ENCODE measurements at places on chromosomes 13 and 19.

DNA sequence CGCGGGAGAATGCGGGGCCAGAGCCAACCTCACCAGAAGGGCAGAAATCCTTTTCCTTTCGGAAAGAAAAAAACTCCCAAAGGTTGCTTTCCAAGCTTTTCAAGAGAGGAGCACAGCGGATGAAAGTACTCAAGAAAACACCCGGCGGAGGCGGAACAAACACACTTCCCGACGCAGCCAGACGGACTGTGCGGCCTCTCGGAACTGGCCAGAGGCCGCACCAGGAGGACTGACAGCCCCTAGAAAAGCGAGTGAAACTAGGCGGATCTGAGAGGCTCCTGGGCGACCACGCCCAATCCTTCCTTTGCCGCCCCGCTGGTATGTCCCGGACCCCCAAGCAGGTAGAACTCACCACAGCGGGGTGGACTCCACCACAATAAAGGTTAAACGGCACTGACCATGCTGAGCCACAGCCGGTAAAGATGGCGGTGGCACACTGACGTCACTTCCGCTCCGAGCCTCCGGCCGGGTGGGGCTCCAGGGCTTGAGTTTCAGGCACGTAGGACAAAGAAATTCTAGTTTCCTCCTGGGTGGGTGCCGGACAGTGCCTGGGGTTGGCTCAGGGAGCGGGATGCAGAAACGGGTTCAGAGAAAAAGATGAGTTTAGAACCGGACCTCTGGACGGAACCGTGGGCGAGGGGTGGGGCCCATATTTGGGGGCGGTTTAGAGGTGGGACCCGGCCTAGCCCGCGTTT is at the start of gene ZNF562:
ZNF562 (minus strand) TSS at position 438 of the 695 bp plus-strand sequence. CDS start 14,356 bp downstream, outside the sequence.
- ATAC-seq = peak; percentile 96

DNA sequence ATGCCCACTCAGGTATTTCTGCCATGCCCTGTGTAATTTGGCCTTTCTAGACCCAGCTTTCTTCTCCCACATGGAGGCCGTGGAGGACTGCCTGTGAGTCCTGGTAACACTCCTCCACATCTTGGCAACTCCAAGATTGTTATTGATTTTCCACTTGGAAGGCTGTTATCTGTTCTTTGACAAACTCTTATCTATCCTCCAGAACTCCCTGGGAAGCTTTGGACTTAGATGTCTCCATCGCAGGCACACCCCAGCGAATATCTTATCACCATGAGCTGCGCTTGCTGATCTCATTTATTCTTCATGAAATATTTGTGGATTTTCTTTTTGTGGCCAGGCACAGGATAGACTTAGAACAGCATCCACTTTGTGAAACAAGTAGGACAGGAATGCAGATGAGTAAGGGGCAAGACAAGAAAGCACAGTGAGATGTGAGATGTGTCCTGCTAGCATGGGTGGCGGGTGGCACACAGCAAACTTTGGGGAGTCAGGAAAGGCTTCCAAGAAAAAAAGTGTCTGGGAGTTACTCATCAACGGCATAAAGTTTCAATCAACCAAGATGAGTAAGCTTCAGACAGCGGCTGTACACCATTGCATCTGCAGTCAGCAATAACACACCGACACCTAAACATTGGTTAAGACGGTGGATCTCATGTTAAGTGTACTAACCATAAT is 84.5 kb upstream of the IRS2 start:
- ATAC-seq = no peak

DNA sequence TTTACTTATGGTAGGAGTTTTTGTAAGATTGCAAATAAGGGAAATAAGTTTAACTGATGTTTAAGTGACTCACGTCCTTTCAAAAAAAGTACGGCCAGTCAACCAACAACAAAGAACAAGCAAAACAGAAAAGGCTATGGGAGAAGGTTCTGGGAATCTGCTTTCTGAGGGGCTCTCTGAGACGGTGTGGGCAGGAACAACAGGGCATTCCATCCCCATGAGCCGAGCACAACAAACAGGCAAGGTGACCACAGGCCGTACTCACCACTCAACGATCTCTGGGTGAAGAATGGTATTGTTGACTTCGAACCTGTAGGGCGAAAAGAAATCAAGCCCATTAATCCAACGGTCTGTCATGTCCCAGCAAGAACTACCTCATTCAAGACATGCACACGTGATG is 43.8 kb downstream of the PEPD start:
- ATAC-seq = no peak

- no peak for ATAC-seq
Measured at GRCh38 chr13:57624565-57625435, 6.7 kb upstream of the PCDH17 start.

GRCh38 chr19:16373532-16373931 is 48.9 kb downstream of the KLF2 start:
- peak; percentile 88 for ATAC-seq

DNA sequence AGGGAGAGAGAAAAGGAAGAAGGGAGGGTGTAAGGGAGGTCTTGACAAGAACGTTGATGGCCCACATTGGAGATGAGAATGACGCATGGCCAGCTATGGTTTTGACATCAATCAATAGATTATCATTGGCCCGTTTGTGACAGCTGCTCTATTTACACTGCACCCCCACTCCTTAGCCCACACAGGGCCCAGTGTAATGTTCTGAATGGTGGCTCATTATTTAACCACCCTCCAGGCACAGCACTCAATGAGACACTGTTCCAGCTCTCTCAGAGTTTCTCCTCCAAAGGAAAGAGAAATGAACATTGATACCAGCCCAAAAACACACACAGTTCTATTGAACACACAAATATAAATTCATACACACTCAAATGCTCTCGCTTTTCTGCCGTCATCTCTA is 173.0 kb upstream of the IPO5 start:
- no peak for ATAC-seq

DNA sequence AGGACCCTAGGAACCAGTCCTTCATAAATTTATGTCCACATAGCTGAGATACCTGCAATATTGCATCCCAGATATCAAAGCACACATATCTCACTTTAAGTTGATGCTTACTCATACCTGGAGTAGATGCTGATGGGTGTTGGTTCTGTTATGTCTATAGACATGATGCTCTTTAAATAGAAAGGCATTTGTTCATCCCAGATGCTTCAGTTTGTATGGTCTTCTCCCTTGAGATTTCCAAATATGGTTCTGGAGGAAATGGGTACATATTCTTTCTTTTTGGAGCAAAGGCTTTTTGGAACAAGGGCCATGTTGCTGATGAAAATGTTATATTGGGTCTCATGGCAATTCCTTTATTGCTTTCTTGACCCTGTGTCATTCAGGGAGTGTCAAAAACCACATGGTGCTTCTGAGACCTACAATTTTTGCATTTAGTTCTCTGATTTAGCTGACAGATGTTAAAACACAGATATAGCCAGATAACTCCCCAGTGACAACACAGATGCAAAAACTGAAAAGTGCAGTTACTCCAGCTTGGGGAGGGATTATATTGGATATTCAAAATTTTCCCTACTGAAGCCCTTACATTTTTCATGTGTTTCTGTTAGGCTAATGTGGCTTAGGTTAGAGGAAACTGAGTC is 211.4 kb downstream of the KCNRG start:
- ATAC-seq = no peak

DNA sequence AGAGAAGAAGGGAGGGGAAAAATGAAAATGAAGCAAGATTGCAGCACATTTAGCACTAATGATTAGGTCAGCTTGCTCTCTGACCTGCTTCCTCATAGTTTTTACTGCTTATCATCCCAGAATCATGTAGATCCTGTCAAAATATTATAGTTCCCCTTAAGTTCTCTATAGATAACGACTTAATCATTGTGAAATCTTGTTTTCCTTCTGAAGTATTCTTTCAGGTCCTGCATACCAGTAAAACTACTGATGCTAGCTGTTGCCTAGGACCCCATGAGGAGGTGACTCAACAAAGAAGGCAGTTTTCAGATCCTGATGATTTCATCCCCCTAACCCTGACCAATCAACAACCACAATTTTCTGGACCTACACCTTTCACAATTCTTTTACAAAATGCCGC is 1131.7 kb downstream of the SLITRK5 start:
- ATAC-seq = no peak

GRCh38 chr13:64074971-64075474 is 2659.4 kb upstream of the PCDH20 start:
- no peak for ATAC-seq

DNA sequence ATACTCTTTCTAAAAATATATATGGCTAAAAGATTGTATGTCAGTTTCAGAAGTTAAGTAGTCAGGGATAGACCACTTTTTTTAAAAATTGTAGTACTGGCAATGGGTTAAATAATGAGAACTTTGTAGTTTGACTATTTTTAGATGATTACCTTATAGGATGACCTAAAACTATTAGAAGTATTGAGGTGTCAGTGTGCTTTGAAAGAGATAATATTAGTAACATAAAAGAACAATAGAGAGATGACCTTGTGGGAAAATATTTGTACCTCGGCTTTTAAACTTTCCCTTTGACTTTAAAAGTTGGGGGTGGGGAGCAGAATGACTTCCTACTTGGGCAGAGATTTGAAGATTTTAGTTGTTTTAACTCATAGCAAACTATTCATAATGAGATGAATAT is 48.3 kb downstream of the SLAIN1 start:
- ATAC-seq = no peak

DNA sequence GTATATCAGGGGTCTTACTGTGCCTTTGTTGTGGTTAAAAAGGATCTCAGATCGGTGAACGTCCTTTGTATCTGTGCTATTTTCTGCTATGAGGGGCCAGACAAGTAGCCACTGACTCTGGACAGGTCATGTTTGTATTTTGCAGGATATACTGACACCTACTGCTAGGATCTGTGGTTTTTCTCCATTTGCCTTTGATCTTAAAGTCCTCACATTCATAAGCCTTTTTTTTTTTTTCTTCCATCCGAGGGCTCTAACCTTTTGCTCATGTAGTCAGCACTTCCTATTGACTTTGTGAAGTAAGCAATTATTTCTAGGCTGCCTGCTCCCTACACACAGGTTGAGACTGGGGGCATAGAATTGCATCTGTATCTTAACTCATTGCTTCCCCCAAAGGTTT is 106.2 kb downstream of the SLITRK5 start:
- no peak for ATAC-seq

- ATAC-seq = no peak
Measured at GRCh38 chr13:101795025-101795424, 342.6 kb downstream of the ITGBL1 start.

- ATAC-seq = no peak
Measured at GRCh38 chr19:35750167-35750566, 1.8 kb downstream of the LIN37 start.

GRCh38 chr13:99390601-99391000 is 83.4 kb upstream of the GPR183 start:
- no peak for ATAC-seq

GRCh38 chr19:15656467-15656866 is 15.8 kb downstream of the CYP4F3 start:
- no peak for ATAC-seq

DNA sequence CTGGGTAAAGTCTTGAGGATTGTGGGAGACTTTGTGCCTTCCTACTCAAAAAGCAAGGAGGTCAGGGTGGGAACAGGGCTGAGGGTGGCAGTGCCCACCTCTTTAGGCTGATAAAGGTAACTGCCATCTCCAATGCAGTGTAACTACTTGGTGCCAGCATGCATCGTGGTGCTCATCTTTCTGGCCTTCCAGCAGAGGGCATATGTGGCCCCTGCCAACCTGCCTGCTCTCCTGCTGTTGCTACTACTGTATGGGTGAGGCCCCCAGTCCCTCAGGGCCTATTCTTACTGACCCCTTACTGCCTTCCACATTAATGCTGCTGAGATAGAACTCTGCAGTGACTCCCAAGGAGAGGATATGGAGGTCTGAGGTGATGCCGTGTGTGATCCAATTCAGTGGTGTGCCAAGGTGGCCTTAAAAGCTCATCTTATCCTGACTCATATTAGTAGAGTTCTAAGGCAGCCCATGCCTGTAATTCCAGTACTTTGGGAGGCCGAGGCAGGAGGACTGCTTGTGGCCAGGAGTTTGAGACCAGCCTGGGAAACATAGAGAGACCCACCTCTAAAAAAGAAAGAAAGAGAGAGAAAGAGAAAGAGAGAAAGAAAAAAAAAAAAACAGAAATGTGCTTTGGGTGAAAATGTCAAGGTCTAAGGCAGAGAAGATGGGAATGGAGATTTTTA is 9.7 kb upstream of the ARHGAP45 start:
- no peak for ATAC-seq

GRCh38 chr19:7921967-7922835 is 2.1 kb downstream of the SNAPC2 start:
- no peak for ATAC-seq

GRCh38 chr13:107812014-107812412 is 403.3 kb downstream of the LIG4 start:
- ATAC-seq = no peak

Measured in gastroesophageal sphincter (tissue), 4 donors.